ENCODE measurements at places on chromosomes 7 and 10.

DNA sequence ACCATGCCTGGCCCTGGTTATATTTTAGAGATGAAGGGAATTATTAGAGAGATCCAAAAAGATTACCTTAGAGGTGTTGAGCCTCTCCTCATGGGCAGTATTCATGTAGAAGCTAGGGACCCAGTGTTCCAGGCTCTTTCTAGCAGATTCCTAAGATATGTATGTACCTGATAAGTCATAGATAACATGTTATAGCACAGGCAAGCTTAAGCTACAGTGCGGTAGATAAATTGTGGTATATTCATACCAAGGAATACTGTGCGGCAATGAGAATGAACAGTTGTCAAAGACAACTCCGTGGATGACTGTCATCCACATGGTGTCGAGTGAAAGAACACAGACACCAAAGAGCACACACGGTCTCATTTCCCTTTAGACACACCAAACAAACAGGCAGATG lies 53.1 kb downstream of the TACR2 start:
- DNase-seq = no peak

DNA sequence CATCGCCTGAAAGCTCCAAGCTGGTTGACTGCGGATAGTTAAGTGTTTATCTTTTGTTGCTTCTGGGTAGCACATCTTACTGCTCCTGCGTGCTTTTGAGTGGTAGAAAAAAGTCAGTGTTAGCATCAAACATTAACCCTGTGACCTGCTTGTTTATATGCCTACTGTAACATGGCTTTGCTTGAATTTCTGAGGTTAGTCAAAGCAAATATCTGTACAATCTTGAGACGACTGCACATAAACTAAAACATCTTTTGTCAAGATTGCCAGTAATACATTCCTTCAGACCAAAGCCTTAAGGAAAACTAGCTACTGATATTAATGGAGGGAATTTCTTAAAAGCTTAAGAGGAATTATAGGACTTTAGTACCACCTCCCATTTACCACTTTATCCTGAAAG lies 163.7 kb downstream of the BAMBI start:
- DNase-seq = peak; percentile 34

GRCh38 chr7:146701166-146701565 lies 584.6 kb downstream of the CNTNAP2 start:
- peak; percentile 27 for DNase-seq

- DNase-seq = peak; percentile 80
Measured at GRCh38 chr10:75191821-75192568, 18.6 kb upstream of the VDAC2 start.

DNA sequence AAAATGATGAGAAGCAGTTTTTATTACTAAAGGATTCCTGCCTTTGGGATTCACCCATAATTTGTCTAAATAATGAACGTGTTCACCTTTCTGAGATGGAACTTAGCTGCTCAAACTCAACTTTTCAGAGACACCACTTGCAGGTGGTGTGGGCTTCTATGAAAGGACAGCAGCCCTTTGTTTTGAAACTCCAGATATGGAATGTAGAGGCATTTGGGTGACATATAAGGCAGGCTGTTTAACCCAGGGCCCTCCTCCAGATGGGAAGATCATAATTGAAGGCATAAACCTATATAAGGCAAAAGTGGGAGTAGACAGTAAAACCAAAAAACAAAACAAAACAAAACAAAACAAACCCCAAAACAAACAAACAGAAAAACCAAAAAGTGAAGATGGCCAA lies 11.9 kb upstream of the HUS1 start:
- no peak for DNase-seq

- DNase-seq = peak; percentile 22
Measured at GRCh38 chr7:103445228-103446048, 569 bp downstream of the SLC26A5 start.

- DNase-seq = no peak
Measured at GRCh38 chr10:71878327-71879034, 27.4 kb upstream of the PSAP start.

Data from astrocyte of the hippocampus (primary cell).